ENCODE measurements at places on chromosomes 4 and X.

DNA sequence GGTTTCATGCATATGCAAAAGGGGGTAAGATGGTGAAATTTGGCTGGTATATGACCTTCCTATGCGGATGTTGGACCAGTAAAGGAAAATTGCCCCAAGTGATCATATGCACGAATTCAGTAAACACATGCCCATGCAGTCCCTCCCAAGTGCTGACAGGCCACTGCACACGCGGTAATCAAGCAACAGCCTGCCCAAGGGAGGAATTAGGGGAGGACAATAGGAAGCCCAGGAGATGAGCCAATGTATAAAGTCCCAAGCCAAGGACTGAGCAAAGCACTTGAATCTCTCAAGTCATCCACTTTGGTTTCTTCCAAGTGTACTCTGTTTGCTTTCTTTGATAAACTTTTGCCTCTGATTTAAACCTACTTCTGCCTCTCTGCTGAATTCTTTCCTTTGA lies 21.1 kb downstream of the MAGEB16 start:
- DNase-seq, result no peak

DNA sequence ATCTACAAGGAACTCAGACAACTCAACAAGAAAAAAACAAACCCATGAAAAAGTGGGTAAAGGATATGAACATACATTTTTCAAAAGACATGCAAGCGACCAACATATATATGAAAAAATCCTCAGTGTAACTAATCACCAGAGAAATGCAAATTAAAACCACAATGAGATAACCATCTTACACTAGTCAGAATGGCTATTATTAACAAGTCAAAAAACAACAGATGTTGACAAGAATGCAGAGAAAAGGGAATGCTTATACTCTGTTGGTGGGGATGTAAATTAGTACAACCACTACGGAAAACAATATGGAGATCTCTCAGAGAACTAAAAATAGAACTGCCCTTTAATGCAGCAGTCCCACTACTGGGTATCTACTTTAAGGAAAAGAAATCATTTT lies 12.1 kb downstream of the NIPAL1 start:
- no peak for DNase-seq

DNA sequence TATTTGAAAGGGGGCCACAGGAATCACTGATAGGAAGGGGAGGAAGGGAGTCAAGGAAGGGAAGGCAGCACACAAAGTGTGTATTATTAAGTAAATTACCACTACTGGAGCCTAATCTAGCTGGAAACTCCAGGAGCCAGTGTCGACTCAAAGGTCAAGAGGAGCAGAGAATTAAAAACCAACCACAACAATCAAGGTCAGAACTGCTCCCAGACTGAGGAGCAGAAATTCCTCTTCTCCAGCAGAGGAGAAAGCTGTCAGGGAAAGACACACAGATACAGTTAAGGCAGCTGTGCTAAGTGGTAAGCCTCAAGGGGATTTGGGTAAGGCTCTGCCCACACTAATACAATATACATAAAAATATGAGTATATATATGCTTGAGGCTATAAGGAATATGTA lies 87.5 kb upstream of the PTPN13 start:
- no peak for DNase-seq

GRCh38 chrX:19556202-19556601 lies 40.9 kb upstream of the MAP3K15 start:
- DNase-seq, result no peak

DNA sequence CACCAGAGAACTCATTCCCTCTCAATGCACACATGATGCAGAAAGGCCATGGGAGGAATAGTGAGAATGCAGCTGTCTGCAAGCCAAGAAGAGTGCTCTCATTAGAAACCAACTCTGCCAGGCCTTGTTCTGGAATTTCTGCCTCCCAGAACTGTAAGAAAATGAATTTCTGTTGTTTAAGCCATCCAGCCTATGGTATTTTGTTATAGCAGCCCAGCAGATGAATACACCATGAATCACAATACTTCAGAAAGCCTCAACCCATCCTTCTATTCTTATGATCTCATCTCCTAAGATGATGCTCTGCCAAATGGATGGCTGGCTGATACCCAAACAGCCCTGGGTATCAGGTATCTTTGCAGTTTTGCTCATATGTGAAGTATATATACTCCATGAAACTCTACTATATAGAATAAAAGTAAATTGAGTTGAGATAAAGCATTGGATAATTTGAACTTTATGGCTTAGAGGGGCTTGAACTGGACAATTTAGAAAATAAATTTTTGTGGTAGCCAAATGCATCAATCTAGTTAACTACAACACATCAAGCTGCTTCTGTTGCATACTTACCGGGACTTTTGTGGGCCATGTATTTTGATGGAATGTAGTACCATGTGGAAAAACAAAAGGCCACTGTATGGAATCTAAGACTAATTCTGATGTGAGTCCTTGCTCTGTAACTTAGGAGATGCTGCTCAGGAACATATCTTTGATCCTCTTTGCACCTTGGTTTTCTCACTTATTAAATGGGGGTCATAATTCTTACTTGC lies 245.9 kb downstream of the HS3ST1 start:
- DNase-seq, result no peak

DNA sequence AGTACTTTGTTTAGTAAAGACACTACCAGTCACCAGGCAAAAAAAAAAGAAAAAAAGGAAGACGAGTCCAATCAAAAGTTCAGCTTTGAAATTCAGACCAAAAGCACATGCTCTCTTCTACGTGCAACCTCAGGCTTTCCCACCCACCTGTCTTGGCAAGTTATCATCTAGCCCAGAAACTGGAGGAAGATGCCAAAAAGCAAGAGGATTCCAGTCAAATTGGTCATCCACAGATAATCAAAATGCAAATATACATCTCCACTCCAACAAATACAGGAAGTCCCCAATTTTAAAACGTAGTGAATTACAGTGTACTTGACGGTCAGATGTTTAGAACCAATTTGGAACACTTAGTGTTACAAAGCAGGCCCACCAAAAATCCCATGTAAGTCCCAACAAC lies 96.5 kb downstream of the PALLD start:
- DNase-seq, result no peak

DNA sequence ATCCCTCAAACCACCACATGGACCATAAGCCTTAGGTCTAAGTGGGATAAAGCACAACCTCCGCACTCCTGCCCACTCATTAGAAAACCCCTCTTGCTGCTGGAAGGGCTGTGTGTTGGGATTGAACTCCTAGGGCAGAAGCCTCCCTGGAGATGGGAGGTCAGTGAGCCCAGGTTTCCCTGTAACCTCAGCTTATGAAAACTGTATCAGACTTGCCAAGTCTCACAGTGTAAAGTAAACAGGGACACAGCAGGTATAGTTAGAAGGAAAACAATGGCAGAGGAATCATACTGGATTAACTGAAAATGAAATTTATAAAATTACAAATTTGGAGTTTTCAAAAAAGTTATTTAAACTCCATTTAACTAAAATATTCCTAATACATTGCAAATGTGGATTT lies 29.9 kb downstream of the CASP6 start:
- no peak for DNase-seq

- no peak for DNase-seq
Measured at GRCh38 chr4:140082391-140082755, 71.6 kb downstream of the MAML3 start.

Measured in SW480 (cell line).